CD4-positive, alpha-beta T cell treated with Interferon gamma for 1 hour (primary cell): ENCODE measurements at places on chromosomes 2 and 18.

GRCh38 chr2:136215908-136216472 is 98.0 kb upstream of the CXCR4 start:
- DNase-seq: no peak

- no peak for DNase-seq
Observed at GRCh38 chr2:30662268-30663131, 144.7 kb downstream of the CAPN13 start.

GRCh38 chr2:221042926-221043325 is 529.2 kb downstream of the EPHA4 start:
- no peak for DNase-seq

GRCh38 chr2:108446703-108447102 is 2.3 kb upstream of the GCC2 start:
- no peak for DNase-seq

GRCh38 chr2:219494952-219495530 is 3.6 kb upstream of the GMPPA start:
- DNase-seq: no peak

DNA sequence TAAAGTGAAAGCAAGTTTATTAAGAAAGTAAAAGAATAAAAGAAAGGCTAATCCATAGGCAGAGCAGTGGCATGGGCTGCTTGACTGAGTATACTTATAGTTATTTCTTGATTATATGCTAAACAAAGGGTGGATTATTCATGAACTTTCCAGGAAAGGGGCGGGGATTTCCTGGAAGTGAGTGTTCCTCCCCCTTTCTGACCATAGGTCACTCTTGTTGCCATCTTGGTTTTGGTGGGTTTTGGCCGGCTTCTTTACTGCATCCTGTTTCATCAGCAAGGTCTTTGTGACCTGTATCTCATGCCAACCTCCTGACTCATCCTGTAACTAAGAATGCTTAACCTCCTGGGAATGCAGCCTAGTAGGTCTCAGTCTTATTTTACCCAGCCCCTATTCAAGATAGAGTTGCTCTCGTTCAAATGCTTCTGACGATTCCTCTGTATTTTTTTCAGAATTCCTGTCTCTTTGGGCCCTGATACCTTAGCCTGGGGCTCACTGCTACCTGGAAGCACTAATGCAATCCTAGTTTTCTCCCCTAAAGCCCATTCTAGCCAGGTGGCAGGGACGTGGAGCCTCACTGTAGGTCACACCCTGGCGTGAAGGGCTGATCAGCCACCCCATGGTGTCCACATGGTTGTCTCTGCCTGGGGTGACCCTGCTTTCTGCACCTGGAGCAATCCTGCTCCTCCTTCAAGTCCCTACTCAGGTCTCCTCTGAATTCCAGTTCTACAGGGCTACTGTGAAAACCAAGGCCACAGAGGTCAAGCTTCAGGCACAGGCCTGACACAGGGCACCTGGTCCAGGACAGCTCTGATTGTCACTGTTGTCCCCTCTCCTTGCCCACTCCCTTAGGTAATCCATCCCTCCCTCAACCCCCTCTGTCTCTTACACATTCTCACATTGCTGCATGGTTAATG is 6.0 kb upstream of the SLC35F6 start:
- peak; percentile 18 for DNase-seq

- DNase-seq: no peak
Observed at GRCh38 chr2:75098856-75099255, 100.5 kb downstream of the TACR1 start.

DNA sequence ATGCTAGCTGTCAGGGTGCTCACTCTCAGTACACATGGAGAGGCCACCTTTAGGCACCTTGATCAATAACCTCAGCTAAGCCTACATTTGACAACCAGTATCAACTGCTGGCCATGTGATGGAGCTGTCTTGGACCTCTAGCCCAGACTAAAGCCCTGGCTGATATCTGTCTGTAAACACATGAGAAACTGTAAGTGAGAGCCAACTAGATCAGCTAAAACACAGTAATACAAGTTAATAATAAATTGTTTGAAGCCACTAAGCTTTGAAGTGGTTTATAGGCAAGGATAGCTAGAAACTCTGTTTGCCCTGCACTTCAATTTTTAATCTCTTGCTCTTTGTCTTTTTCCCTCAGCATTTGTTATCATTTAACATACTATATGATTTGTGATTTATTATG is 407.1 kb downstream of the SPAG16 start:
- DNase-seq: no peak

- no peak for DNase-seq
Observed at GRCh38 chr18:74063023-74063422, 84.6 kb downstream of the FBXO15 start.

DNA sequence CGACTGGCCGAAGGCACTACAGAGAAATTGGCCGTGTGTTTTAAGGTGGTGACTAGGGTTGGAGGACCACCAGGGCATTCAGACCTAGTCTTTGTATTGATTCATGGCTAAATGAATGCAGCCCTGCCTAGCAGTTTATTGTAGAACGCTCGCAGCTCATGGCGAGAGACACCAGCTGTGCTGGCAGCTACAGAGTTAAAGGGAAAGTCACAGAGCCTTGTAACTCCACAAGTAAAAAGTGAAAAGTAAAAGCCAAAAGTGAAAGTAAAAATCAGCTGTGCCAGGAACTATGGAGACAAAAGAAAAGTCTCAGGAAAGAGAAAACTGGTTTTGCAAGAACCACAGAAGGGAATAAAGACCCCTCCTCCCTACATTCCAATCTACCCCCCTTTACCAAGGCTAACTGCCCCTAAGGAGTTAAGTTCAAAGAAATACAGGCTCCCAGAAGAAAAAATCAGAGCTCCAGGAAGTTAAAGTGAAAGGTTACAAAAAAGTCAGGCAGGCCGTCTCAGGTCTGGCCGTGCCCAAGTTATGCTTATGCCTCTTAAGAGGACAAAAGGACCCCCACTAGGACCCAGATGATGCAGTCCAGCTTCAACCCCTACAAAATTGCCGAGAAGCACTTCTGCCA is 46.4 kb upstream of the SELENOI start:
- DNase-seq: no peak

- no peak for DNase-seq
Observed at GRCh38 chr18:58829263-58829662, 35.4 kb upstream of the ZNF532 start.

DNA sequence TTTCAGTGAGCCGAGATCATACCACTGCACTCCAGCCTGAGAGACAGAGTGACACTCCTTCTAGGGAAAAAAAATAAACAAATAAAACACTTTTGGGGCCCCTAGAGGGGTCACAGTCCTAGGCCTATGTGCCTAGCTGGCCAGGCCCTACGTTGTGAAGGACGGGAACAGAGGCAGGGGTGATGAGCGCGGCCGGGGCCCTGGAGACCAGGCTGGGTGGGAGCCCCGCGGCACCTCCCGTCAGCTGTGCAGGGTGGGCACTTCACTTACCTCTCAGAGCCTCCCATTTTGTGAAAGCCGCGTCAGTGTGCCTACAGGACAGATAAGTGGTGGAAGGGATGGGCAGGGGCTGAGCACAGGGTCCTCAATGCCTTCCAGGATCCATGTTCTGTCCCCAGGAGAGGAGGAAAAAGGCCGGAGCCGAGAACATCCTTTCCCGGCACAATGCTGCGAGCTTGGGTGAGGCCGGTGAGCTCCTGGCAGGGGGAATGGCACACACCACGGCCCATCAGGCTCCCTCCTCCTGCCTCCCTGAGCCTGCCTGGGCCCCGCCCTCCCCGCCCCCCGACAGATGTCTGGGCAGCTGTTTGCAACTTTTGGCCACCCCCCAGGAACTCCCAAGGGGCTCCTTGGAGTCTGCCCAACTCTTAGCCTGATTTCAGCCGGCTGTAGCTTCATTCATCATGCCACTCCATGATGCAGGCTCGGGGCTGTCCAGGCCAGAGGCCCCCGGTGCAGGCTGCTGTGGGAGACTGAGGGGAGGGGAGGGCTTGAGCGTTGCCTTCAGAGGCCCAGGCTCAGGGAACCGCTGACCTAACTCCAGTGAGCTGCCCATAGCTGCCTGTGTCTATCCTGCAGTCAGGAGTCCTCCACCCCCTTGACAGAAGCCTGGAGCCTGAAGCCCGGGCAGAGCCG is 196.5 kb downstream of the TFCP2L1 start:
- no peak for DNase-seq

- DNase-seq: no peak
Observed at GRCh38 chr2:88053296-88053695, 2.3 kb downstream of the KRCC1 start.

DNA sequence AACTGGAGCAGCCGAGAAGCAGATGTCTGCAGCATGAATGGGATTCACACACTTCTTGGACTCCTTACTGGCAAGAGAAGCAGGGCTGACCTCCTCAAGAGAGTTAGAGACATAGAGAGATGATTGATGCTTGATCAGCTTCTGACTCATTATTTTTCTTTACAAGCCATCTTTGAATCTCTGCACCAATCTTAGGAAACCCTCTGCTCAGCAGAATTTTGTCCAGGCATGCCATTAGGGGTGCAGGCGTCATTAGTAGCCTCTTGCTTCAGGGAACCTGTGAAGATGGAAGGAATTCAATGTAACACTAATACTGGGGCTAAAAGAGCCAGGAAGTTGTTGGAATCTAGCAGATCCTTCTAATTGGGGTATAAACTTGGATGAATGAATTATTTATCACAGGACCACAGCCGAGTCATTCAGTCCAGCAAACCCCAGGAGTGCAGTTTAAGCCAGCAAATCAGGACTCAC is 151.8 kb downstream of the MGAT5 start:
- no peak for DNase-seq

- DNase-seq: no peak
Observed at GRCh38 chr2:120740375-120740764, 4.7 kb downstream of the GLI2 start.

- no peak for DNase-seq
Observed at GRCh38 chr2:38074764-38075506, 1.0 kb downstream of the CYP1B1 start.

GRCh38 chr2:168244318-168244717 is 3.1 kb downstream of the STK39 start:
- peak; percentile 19 for DNase-seq

DNA sequence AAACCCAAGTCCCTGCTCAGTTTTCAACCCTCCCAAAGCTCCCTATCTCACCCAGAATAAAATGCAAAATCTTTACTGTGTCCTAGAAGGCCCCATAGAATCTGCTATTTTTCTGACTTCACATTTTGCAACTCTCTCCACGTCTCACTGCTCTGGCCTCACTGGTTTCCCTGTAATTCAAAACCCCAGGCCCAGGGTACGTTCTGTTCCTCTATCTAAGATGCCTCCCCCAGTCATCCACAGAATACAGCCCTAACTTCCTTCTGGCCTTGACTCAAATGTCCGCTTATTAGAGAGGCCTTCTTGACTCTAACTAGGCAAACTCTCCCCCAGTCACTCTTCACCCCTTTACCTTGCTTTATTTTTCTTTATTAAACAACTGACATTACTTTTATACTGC is 42.0 kb downstream of the FAM161A start:
- no peak for DNase-seq

DNA sequence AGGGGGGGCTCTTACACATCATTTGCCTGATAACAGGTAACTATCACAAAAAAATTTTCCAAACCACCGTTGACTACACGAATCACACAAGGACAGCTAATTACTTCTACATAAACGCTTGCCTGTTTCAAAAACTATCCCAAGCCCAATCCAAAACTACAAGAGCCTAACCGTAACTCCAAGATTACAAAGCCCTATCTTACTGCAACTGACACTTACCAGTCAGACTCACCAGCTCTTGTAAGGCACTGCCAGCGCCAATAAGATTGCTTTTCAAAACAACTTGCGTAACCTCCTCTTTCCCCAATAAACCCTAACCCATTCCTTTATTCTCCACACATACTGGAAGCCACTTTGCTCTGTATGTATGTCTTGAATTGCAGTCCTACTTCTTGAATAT is 148.4 kb downstream of the NBAS start:
- DNase-seq: no peak

DNA sequence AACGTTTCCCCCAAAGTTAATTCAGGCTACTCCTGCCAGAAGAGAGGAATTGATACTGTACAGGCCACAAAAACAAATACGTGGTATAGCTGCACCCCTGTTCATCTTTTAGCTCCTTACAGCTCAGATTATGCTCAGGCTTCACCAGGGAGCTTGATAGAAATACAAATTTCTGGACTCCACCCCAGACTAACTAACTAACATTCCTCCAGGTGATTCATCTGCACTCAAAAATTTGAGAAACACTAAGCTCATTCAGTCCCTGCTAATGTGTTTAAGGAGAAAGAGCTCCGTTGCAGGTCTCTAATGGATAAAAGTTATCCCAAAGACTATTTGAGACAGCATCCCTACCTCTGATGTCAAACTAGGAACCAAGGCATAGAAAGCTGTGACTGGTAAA is 36.8 kb upstream of the UNC80 start:
- DNase-seq: no peak

GRCh38 chr18:35564795-35565453 is 16.6 kb upstream of the GALNT1 start:
- no peak for DNase-seq

DNA sequence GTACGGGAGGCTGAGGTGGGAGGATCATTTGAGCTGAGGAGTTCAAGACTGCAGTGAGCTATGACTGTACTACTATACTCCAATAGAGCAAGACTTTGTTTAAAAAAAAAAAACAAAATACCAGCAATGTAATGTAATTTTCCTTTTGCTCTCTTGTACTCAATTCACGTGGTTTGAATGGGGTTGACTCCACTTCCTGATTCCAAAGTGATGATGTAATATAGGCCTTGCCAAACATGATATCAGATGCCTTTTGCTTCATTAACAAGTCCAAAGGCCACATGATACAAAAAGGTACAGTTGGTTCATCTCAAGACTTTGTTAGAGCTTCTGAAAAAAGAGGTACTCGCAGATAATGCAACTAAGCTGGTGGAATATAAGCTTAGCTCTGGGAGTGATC is 321.8 kb downstream of the ZEB2 start:
- no peak for DNase-seq

DNA sequence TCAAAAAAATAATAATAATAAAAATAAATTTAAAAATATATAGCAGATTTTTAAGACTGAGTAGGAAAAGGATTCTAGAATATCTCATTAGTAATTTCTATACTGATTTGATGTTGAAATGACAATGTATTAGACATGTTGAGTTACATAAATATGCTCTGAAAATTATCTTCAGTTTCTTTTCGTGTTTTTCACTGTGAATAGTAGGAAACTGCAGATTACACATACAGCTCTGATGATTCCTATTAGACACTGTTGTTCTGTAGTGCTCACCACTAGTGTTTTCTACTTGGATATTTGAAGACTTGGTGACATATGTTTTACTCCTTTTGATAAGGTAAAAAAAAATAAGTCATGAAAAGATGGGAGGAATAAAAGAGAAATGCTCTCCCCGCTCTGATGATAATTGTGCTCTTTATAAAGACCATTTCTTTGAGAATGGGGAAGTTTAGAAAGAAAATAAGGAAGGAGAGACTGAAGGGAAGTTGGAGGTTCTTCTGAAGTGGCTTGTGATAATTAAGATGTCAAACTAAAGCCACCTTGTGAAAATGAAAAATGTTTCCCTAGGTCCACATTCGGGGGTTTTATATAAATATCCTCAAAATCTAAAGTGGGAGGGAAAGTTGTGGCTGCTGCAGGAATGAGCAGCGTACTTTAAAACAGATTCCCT is 52.9 kb downstream of the SLC9A2 start:
- DNase-seq: no peak

- DNase-seq: no peak
Observed at GRCh38 chr18:57445488-57446319, 10.5 kb downstream of the ONECUT2 start.
